Fibroblast of skin of abdomen (primary cell): ENCODE measurements at places on chromosomes 4 and X.

- no peak for DNase-seq
Observed at GRCh38 chrX:18886005-18886343, 97.9 kb downstream of the PHKA2 start.

DNA sequence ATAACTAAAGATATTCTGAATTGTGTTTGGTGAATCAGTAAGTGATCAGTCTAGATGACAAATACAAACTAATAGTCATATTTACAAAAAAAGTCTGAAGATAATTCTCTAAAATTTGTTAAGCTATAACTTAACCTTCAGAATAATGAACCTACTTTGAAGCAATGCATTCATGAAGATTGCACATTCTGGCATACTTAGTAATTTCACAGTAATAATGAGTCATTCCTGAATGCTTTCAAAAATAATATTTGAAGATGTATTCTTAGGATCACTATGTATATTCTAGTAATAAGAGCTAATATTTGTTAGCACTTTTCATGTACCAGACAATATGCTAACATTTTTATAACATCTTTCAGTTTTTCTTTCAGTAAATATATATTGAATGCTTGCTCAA, 756.7 kb upstream of the SLIT2 start:
- peak; percentile 26 for DNase-seq

DNA sequence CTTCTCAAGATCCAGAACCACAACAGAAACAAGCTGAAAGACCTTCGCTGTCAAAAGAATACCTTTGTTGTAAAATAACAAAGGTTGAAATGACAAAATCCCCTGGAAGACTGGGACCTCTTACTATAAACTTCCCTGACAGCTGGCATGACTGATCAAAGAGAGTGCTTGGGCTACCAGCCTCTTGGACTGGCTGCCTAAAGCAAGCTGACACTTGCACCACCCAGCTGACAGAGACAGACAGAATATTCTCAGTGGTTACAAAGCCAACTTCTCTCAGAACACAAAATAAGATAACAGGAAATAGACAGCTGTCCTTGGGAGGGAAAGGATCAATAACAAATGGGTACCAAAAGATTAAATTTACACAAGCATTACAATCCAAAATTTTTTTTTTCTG, 241.7 kb upstream of the SPOCK3 start:
- DNase-seq: no peak

DNA sequence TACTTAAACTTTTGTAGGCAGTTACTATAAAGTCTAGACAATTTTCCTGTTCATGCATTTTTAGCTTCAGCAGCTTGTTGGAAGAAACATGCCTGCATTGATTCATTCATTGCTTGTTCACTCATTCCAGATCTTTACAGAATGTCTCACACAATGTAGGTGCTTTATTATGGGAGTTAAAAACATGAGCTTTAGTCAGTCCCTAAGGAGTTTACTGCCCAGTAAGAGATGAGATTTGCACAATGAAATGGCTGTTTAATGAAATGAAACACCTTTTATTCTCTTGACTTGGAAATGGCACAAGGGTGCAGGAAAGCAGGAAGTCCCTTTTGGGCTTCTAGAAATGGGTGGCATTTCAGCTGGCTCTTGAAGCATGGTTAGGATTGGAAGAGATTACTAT, 2.9 kb downstream of the NOCT start:
- DNase-seq: peak; percentile 24

DNA sequence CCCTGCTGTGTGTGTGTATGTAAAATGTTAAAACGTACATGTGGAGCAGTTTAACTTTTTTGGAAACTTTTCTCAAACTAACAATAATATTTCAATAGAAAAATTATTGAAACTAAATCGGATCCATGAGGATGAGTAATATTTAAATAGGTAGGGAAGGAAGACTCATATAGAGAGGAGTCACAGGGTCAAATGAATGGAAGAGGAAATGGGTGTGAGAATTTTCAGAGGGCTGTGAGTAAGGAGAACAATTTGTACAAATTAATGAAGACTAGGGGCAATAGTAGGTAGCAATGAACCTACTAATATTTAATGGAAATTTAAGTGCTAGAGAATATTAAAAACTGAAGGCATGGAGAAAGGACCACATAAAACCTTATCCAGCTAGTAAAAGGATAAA, 290.7 kb upstream of the PCDH18 start:
- no peak for DNase-seq
